Keratinocyte (primary cell): ENCODE measurements at places on chromosomes 1 and 21.

DNA sequence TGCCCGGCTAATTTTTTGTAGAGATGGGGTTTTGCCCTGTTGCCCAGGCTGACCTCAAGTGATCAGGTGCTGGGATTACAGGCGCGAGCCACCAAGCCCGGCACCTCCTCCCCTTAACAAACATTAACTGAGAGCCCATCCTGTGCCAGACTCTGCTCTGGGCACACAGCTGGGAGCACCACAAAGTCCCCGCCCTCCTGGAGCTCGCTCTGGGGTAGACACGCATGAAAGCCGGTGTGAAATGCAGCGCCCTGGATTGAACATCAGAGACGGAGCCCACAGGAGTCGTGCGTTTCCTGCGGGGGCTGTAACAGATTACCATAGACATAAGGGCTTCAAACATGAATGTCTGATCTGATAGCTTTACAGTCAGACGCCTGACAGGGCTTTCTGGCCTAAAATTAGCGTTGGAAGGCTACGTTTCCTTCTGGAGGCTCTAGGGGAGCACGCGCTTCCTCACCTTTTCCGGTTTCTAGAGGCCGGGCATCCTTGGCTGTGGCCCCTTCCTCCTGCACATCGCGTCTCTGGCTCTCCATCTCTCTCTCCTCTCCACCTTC lies 14.3 kb downstream of the SLC27A3 start:
- no peak for DNase-seq

DNA sequence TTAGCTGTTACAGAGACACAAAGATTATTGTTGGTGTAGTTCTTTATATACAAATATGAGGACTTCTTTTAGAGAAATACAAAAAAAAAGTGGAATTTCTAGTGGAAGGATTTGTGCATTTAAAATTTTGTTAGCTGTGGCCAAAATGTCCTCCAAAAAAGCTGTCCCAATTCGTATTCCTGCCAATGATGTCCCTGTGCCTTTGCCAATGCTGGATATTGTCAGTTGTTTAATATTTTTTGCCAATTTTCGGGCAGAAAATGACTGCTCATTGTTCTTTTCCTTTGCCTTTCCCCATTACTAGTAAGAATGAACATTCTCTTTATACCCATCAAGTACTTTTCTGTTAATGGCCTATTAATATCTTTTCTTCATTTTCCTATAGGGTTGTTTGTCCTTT lies 110.0 kb upstream of the HOOK1 start:
- no peak for DNase-seq

DNA sequence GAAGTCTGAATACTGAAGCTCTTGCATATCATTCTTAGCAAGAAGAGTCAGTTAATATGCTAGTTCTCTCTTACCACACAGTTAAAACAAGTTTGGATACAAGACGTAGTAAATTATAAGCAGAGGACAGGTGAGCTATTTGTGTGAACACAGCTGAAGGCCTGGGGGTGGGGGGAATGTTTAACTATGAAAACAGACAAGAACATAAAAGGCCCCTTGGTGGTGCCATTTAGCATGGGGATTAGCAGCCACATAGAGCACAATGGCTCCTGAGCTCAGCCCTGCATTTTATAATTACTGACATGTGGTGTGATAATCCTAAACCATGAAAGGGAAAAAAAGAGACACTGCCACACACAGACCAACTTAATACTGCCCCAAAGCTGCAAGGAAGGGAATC lies 94.8 kb downstream of the TGFBR3 start:
- DNase-seq = no peak

- DNase-seq = no peak
These were observed at the start of gene TTC39A for GRCh38 chr1:51330331-51331201. Gene TTC39A, minus strand, starts transcription at chr1:51330562. Its CDS starts 85 bp downstream, at chr1:51330477.

GRCh38 chr1:18293291-18293690 lies 185.7 kb downstream of the IGSF21 start:
- no peak for DNase-seq

DNA sequence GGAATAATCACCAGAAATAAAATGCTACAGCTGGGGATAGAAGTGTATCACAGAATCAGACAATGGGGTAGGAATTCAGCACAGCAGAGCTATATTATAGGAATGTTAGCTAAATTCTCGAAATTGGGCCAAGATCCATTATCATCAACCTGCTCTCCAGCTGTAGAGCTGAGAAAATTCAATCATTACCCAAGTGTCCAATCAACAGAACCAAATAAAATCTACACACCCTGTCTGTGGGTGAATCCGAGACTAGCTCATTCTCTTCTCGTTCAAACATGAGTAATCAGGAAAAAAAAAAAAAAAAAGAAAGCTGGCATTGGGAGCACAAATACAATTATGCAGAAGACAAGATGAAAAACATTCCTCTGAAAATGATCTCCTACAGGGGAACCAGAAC lies 119.2 kb downstream of the CDC7 start:
- DNase-seq = no peak

GRCh38 chr1:171742577-171742922 lies 685 bp upstream of the VAMP4 start:
- DNase-seq = no peak

DNA sequence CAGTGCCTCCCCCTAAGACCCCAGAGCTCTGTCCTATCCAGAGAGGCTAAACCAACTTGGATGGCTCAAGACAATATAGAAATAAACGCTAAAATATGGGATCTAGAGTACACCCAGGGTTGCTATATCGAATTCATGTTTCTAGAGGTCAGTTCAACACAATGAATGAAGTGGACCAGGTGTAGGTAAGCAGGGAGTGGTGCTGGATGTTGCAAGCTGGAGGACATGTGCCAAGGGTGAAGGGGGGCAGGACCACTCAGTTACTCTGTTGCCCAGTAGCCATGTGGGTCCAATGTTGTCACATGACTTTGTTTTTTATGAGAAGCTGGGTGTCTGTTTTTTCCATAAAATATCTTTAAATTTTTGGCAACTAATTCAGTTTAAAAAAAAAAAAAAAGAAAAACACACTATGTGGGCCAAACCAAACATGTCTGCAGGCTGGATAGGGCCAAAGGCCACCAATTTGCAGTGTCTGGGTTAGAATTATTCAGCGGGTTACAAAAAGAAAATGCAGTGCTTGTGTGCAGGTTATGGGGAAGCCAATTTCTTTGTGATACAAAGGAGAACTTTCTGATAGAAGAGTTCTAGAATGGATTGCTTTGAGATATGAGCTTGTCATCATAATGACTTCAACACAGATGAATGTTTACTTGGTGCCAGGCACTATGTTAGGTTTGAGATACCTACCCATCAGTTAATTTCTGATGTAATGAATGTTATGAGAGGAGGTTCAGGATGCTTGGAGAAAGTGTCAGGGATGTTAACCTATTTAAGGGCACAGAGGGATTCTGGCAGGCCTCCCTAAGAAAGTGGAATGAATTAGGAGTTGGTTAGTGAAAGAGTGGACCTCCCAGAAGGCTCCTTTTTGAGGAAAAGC lies 8.9 kb downstream of the CACHD1 start:
- DNase-seq = no peak

- DNase-seq = no peak
These were observed 663.7 kb downstream of the ADGRL2 start for GRCh38 chr1:82464362-82465001.

DNA sequence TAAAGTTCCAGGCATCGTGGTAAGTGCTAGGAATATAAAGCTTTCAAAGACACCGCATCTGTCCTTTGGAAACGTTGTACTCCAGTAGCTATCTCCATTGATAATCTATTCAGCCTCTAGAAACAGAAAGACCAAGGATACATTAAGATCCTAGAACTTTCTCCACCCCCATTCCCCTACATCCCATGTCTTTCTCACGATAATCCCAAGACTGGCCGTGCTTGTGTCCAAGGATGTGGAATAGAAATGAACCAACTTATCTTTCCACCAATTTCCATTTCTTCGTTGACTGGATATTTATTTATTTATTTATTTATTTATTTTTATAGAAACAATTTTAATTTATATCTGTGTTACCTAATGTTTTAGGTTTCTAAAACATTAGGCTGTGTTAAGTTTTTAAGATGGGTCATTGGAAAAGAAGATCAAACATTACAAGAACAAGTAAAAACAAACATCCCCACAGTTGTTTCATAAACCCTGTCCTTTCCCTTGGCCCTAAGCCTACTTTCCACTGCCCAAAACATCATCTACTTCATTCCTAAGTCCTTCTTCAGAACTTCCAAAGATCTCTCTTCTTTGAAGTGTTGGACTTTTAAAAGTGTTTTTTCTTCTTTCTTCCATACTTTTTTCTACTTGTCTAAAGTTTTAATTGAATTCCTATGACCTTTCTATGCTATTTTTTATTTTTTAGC lies 39.7 kb downstream of the LRRC8C start:
- DNase-seq = no peak

DNA sequence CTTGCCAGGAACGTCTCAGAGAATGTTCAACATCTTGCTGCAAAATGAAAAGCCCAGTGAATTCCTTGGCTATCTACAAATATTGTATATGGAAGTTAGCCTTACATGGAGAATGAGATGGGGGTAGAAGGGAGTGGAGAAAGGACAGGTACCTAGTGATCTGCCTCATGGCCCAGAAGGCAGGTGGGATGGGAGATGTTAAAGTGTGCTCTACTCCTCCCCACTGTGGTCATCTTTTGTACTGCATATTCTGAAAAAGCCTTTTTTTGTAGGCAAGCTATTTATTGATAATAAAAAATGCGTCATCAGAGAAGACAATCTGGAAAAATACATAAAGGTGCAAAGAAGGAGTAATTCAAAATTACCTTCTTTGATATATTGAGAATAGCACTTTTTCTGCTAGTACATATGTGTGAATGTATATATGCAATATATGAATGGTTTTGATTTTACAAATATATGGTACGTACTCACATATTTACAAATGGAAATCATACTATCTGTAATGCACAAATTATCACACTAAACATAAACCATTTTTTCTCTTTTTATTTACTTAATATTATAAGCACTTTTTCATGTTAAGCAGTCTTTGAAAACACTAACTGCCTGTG lies 19.1 kb upstream of the SLC5A9 start:
- no peak for DNase-seq

DNA sequence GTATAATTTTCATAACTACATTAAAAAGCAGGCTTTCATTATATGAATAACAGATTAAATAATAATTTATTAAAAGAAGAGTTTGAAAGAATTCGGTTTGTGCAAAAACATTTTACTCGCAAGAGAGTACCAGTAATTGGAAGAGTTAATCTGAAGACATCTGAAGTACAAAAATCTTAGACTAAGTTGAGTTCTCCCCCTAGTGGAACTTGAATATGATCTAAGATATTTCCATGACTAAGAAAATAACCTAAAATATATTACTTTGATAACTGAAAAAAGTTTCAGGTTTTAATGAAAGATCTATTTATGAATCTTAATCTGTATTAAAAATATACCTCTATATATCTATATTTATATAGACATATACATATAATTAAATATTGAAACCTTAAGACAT lies 112.5 kb upstream of the GFI1 start:
- DNase-seq = no peak

- no peak for DNase-seq
These were observed 35.1 kb upstream of the ERRFI1 start for GRCh38 chr1:8061210-8061609.
